ENCODE measurements at places on chromosomes 12 and 14. TPM values are rescaled to one million over a fixed set of nuclear protein-coding genes. Genes with fewer than 3 reads are reported as not detected.

SERPINA1 gene
- 7.9 TPM for total RNA-seq

- no peak for DNase-seq
Observed at GRCh38 chr12:13189264-13189663, 7.3 kb upstream of the EMP1 start.

RD3L gene
- total RNA-seq, result not detected

DNA sequence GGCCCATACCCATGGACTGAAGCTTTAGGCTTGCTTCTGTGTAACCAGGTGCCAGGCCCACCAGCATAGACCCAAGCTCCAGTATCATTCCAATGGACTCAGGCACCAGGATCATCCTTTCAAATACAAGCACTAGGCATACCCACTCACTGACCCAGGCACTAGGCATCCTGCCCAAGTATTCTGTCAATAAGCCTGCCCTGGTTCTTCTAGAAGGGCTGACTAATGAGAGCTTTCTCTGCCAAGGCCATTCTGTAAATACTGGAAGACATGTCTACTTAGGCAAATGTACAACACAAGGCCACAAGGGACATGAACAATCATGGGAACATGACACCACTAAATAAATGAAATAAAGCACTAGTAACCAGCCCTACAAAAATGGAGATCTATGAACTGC is 352.2 kb downstream of the FSCB start:
- DNase-seq, result no peak

GRCh38 chr12:53474819-53475218 is 22.9 kb downstream of the PCBP2 start:
- DNase-seq, result no peak

A2M gene
- 84.4 TPM for total RNA-seq

DNA sequence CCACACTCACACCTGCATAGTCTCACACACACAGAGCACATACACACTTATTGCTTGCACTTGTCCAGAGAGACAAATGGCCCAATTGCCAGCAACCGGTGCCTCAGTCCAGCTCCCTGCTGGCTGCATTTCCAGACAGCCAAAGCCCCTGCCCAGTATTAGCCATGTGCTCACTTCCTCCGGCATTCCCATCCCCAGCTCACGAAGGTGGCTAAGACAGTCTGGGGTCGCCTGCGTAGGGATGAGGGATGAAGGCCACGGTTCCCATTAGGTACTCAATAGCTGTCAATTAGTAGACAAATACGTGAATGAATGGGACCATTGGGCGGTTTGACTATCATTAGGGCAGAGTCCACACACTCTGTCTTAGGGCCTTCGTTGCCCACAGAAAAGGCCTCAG is 146.8 kb upstream of the EGLN3 start:
- DNase-seq, result no peak

DNAJC22 gene
- 1.3 TPM for total RNA-seq

- peak; percentile 75 for DNase-seq
Observed at GRCh38 chr12:6962285-6963015, 8.0 kb downstream of the PHB2 start.

DNA sequence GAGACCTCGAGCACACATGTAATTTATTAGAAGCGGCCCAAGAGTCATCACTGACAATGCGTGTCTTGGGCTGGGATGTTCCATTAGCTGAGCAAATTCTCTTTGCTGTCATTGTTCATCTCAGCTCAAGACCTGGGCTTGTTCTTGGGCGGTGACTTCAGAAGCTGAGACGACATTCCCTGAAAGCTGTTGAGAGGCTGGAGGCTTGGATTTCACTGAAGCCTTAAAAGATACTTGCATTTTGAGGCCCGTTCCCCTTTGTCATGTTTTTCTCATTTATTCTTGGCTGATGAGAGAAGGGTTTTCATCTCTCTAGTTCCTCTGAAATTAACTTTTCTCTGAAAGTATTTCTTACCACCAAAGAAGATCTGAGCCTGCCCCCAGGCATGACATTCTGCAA is 16.6 kb upstream of the SUSD6 start:
- no peak for DNase-seq

NUP37 gene
- total RNA-seq, result 13.8 TPM

GRCh38 chr12:130375296-130376287 is 37.9 kb downstream of the PIWIL1 start:
- no peak for DNase-seq

DNA sequence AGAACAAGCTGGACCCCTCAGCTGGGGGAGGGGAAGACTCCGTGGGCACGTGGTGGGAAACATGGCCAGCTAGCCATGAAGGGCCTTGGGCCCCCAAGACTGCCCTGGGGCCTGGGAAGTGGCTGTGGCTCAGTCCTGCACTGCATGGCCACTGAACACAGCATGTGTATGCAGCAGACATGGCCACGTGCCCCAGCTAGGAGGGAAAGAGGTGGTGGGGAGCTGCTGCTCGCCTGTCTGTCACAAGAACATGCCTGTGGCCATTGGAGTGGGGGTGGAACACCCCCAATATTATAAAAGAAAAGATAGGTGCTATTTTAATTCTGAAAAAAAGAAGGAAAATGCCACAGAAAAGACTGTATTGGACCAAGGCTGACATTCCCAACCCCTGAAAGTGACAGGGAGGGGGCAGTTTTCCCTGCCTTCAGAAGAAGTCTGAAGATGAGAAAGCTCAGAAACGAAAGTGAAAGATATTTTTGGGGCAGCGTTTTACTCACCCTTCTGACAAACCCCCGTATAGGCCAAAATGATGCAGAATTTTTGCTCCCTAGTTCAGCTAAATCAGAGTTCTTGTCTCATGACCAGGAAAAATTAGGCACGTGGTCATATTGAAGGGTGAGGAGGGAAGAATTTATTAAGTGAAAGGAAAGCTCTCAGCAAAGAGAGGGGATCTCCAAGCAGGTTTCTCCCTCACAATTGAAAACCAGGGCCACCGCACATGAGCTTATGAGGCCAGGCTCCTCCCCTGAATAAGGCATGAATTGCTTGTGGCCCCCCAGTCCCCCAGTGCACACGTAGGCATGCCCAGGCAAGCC is 35.2 kb upstream of the PCNX1 start:
- no peak for DNase-seq

- DNase-seq, result peak; percentile 67
Observed at GRCh38 chr14:68711561-68712309, 81.1 kb downstream of the ZFP36L1 start.

DNA sequence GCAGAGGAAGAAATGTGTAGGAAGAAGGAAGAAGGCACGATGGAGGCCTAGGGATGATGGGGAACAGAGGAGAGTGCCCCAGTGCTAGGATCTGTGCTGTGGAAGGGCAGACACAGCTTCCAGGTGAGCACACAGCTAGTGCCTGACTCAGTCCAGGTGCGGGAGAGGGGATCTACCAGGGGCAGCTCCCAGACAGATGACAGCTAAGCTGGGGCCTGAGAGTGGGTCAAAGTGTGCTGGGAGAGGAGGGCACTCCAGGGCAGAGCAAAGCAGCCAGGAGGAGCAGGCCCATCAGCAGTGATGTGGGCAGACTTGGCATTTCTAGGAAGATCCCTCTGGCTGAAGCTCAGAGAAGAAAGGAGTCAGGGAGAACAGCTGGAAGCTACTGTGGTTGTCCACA is 36.7 kb downstream of the LRTM2 start:
- no peak for DNase-seq

- DNase-seq, result no peak
Observed at GRCh38 chr12:7352661-7353060, 48.8 kb downstream of the ACSM4 start.

- no peak for DNase-seq
Observed at GRCh38 chr12:112705037-112705632, 86.4 kb upstream of the RPH3A start.

KCNH5 gene
- not detected for total RNA-seq

DNA sequence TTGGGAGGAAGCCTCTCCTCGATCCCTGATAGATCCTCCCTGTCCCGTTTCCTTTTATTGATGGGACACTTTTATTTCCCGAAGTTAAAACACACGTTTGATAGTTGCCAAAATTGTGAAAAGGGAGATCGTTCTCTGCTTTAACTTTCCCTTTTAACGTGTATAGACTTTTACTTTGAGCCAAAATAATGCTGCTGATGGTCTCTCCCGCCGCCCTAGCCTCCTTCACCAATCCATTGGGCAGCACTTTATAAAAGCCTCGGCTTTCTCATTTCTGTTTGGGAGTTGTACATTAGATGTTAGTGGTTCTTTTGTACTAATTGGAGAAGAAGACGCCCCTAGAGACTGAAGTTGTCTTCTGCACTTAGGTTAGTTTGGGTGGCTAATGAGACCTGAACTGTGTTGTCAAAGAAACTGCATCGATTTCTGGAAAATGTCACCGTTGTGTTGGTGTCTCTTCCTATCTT is 1.4 kb downstream of the TMTC2 start:
- no peak for DNase-seq

ASCL1 gene
- total RNA-seq, result not detected

RFX4 gene
- total RNA-seq, result not detected

RTN1 gene
- 3.0 TPM for total RNA-seq

- no peak for DNase-seq
Observed at GRCh38 chr12:32944195-32944594, 47.6 kb upstream of the PKP2 start.

GRCh38 chr12:50637870-50638481 is 125.9 kb upstream of the ATF1 start:
- no peak for DNase-seq

DNA sequence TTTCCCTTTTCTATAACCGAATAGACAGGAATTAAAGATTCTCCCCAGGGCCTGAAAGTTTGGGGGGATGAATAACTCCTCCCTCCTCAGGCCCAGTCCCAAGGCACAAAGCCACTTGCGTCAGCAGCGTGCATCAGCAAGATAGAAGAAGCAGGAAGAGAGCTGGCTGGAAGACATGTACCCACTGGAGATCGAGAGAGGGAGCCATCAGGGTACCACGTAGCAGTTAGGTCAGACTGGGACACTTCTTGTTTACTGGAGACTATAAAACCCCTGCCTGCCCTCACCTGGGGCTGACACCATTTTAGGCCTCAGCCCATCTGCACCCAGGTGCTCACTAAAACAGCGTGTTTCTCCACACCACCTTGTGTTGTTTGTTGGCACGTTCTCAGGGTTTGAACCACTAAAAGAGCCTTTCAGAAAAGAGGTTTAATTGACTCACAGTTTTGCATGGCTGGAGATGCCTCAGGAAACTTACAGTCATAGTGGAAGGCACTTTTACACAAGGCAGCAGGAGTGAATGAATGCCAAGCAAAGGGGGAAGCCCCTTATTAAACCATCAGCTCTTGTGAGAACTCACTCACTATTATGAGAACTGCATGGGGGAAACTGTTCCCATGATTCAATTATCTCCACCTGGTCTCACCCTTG is 93.2 kb downstream of the TMTC3 start:
- DNase-seq, result no peak

DNA sequence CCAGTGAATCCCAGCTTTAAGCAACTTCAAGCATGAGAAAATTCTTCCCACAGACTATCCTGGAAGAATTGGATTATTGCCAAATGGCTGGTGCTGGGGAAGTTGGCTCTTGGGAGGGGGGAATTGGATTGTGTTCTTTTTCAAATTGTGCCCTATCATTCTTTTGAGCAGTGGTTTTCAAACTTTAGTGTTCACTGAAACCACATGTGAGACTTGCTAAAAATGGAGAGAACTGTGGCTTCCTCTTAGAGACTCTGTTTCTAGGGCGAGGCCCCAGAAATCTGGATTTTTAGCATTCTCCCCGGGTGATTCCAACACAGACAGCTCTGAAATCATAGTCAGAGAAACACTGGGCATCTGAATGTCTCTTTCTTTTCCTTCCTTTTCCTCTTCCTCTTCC is 14.3 kb upstream of the OTUB2 start:
- no peak for DNase-seq

DBX2 gene
- total RNA-seq, result 1.1 TPM

DNA sequence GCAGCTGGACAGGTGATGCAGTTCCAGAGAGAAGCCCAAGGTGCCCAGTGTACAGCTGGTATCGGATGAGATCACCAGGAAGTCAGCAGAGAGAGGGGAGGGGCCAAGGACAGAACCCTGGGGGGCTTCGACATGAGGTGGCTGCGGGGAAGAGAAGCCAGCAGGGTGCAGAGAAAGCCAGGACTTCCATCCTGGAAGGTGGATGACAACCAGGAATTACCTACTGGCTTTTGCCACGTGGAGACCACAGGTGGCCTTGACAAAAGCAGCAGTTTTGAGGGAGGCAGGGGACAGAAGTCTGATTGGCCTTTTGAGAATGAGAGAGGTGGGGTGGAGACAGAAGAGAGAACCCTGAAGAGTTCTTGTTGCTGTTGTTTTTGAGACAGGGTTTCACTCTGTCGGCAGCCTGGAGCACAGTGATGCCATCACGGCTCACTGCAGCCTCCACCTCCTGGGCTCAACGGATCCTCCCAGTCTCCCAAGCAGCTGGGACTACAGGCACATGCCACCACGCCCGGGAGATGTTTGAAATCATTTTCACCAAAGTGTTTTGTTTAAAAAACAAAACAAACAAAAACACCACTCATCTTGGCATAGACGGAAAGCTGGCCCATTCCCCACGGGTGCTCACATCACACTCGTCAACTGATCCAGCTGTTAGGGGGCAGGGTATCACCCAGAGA is 35.2 kb downstream of the CDC42BPB start:
- no peak for DNase-seq

VWF gene
- total RNA-seq, result 86.6 TPM

DNA sequence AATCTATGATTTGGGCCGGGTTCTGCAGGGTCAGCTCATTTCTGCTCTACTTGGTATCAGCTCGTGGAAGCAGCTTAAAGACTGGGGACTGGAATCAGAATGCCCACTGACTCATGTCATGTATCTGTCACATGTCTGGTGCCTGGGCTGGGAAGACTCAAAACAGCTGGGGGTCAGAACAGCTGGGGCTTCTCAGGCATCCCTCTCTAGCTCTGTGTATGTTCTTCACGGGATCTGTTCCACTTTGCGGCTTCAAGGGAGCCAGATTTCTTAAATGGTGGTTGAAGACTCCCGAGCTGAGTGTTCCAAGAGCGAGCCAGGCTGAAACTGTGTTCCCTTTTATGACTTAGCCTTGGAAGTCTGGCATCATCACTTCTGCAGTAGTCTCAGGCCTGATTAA is 11.9 kb downstream of the AEBP2 start:
- DNase-seq, result no peak

AICDA gene
- not detected for total RNA-seq

DNA sequence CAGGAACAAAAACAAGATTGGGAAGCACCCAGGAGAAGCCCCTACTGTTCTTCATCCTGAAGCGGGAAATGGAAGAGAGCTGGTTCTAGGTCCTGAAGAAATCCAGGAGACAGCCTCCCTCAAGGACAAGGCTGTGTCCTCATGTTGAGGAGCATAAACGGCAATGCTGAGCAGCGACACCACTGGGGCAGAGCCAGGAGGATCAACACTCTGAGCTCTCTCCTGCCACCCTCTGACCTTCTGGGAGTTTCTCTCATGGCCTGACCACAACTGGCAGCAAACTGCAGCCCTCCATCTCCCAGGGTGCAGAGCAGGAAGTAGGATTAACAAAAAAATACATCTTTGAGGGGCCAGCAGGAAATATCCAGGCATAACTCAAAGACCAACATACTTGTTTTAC is 1292.2 kb upstream of the TMEM132C start:
- DNase-seq, result no peak

LTBP2 gene
- total RNA-seq, result 21.7 TPM

DNA sequence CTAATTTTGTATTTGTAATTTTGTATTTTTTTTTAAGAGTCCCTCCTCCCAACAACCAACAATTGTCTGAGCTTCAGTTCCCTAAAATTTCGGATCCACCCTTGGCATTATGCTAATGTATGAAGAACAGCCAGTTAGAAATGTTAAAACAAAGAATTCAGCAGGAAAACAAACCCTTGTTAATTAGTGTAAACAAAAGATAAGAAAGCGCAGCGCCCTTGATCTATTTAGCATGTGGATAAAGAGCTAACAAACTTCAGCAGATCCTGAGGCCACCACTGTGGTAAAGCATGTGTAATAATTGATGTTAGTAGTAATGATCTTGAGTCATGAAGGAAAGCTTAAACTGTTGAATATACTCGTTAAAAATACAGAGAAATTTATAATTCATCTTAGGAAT is 199.8 kb downstream of the TMX1 start:
- no peak for DNase-seq

FGF23 gene
- not detected for total RNA-seq

All from suprapubic skin (tissue), 4 donors.